ENCODE measurements at places on chromosomes 6 and 20.

GRCh38 chr6:160428818-160429619, 80.8 kb downstream of the SLC22A3 start:
- no peak for DNase-seq

GRCh38 chr6:81774542-81774941, 22.1 kb upstream of the TENT5A start:
- no peak for DNase-seq

GRCh38 chr6:143842461-143842901, 657 bp upstream of the LTV1 start:
- no peak for DNase-seq

- DNase-seq, result no peak
Observed at GRCh38 chr20:36497856-36498255, 43.5 kb upstream of the MYL9 start.

All from BE2C (cell line).